ENCODE measurements at places on chromosomes 11 and 22.

DNA sequence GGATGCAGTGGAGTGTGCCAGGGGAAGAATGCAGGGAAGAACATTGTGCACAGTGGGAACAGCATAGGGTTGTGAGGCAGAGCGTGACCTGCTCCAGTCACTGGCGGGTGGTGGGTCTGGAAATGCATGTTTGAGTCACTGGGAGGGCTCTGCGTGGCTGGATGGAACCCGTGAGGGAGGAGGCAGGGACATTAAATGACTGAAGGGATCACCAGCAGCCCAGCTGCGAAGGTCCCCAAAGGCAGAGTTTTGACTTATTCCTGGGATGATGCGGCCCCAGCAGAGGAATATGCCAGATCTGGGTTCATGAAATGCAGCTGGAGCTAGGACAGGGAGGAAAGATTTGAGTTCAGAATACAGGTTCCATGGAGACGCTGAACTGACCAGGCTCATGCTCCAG lies 104.0 kb upstream of the FGF3 start:
- peaks cover 10% of the 10 kb centered on the region for H3K4me1 ChIP-seq
- DNase-seq: peak; percentile 38
- H3K36me3 ChIP-seq: no peaks in the 10 kb centered on the region

DNA sequence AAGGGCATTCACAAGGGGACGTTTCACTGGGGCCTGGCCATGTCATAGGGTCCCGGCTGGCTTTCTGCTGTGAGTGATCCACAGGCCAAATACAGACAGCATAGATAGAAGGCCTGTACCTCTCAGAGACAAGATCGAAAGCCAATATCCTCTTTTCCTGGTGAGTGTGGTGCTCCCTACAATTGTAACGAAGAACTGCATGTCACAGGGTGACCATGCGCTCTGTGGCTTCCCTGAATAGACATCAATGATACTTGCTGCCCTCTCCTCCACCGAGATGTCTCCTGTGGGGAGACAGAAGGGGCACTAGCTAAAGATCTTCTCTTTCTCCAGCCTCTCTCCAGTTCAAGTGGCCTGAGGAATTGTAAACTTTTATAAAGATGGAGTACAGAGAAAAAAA lies 226.1 kb upstream of the POU2AF2 start:
- no peak overlapping the region for H3K27ac ChIP-seq
- no peak for DNase-seq
- H3K27me3 ChIP-seq: no peaks in the 10 kb centered on the region
- peaks cover 4% of the 10 kb centered on the region for H3K4me1 ChIP-seq

DNA sequence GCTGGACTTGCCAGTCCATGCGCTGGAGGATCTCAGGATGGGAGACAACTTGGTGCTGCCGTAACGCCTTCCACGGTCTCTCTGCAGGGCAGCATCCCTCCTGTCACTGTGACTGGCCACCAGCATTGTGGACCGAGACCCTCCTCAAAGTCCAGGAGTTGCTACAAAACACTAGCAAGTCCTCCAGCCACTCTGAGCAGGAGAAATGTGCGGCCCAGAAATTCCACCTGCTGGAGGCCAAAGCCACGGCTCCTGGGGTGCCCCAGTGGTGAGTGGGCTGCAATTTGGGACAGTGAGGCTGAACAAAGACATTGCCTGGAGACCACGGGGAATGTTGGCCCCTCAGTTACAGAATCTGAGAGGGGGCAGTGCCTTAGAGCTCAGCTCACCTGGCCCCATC lies 6.9 kb upstream of the DSCAML1 start:
- DNase-seq: no peak
- H3K4me3 ChIP-seq: no peak overlapping the region
- peaks cover 12% of the 10 kb centered on the region for H3K27me3 ChIP-seq
- peaks cover 7% of the 10 kb centered on the region for H3K4me1 ChIP-seq

DNA sequence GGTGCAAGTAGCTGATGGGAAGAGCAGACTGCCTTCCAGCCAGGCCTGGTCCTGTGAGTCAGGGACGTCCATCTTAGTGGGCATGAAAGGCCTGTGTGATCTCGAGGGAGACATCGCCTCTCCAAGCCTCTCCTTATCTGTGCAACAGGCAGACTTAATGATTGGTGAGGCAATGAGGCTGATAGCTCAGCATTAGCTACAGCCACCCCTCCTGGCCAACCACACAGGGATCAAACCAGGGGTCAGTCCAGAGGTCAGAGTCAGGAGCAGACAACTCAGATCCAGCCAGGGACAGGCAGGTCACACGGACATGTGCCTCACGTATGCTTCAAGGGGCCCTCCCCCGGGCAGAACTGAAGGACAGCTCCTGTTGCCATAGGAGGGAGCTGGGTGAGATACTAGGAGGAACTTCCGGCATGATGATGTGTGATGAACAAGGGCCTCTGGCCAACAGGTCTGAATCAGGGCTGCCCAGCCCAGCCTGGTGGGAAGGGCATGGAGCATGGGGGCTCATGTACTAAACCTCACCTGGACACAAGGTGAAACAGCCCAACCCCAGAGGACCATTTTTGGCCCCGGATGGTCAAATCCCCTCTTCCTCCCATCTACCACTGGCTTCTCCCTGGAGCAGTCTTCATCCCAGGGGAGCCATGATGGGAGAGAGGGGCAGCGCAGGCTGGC lies 2.8 kb upstream of the APOC3 start:
- H3K27me3 ChIP-seq: no peaks in the 10 kb centered on the region
- no peak overlapping the region for H3K27ac ChIP-seq
- no peaks in the 10 kb centered on the region for H3K4me1 ChIP-seq
- DNase-seq: no peak
- H3K4me3 ChIP-seq: no peak overlapping the region

GRCh38 chr11:123653827-123654565 lies 428 bp downstream of the SCN3B start:
- no peaks in the 10 kb centered on the region for H3K36me3 ChIP-seq
- DNase-seq: no peak
- peak overlapping the region; percentile 67 for H3K4me3 ChIP-seq
- peaks cover 19% of the 10 kb centered on the region for H3K4me1 ChIP-seq
- peak overlapping the region; percentile 54 for H3K27ac ChIP-seq

DNA sequence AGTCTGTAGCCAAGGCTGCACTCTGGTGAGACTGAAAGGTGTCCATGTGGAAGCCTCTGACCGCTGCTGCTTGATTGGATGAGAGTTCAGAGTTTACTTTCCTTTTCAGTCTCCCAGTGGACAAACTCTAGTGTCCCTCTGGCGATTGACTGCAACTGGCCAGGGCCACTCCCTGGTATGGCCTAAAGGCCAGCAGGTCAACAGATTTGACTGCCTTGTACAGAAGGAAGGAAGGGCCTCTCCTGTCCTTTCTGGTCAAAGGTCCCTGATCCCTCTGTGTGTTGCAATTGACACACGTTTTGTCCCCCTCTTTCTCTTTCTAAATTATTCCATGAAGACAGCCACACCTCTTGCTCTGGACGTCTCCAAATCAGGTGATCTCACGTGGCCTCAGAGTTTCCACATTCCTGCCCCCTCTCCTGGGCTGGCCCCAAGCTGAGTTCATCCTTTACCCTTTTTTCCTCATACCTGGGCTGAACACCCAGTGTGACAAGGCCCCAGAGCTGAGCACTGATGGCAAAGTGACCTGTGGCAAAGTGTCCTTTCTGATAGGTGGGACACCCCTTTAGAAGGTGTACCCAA lies 18.7 kb upstream of the FBLN1 start:
- H3K36me3 ChIP-seq: no peaks in the 10 kb centered on the region
- no peaks in the 10 kb centered on the region for H3K4me1 ChIP-seq
- no peak for DNase-seq
- H3K4me3 ChIP-seq: no peak overlapping the region
- no peak overlapping the region for H3K27ac ChIP-seq

- DNase-seq: no peak
- H3K36me3 ChIP-seq: peaks cover 9% of the 10 kb centered on the region
- H3K27me3 ChIP-seq: no peaks in the 10 kb centered on the region
- H3K4me1 ChIP-seq: no peaks in the 10 kb centered on the region
- no peak overlapping the region for H3K4me3 ChIP-seq
- no peak overlapping the region for H3K27ac ChIP-seq
Observed at GRCh38 chr11:17378655-17379054, 9.8 kb downstream of the KCNJ11 start.

- no peaks in the 10 kb centered on the region for H3K27me3 ChIP-seq
- H3K27ac ChIP-seq: peak overlapping the region; percentile 5
- peaks cover 44% of the 10 kb centered on the region for H3K4me1 ChIP-seq
- no peaks in the 10 kb centered on the region for H3K36me3 ChIP-seq
Observed at GRCh38 chr11:19868871-19869270, 156.2 kb downstream of the NAV2 start.

DNA sequence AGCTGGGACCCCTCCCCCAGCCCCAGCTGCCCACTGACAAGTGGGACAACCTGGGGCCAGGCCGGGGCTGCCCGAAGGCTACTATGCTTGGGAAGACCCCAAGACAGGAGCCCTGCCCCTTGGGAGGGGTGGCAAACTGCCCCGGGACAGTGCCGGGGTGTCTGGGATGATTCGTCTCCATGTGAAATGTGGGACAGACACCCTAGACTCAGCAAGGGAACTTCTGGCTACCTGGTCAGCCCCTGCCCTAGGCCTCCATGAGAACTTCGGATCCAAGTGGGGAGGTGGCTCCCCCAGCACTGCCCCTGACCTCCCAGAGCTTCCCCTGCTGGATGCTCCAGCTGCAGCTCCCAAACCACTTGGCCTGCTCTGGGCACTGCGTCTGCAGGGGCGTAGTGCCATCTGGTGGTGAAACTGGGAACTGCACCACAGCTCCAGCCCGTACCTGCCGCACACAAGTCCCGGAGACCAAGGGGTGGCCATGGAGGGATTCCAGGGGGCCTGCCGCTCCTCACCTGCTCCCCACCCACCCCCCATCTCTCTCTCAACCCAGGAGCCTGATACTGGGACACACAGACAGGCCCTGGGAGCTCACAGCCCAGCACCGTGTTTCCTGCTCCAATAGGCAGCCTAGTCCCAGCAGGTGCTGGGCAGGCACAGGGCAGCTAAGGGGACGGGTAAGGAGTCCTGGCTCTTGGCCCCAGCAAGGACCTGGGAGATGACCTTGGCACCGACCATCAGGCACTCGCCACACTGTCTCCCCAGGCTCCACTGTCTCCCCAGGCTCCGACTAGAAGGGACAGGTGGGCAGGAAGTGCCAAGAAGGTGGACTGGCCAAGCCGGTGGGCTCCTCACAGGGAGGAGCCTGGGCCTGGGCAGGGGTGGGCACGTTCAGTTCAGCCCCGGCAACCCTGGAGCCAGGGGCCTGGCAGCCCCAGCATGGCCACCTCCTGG lies 194.1 kb downstream of the IGLL1 start:
- no peak overlapping the region for H3K4me3 ChIP-seq
- no peak overlapping the region for H3K27ac ChIP-seq
- peaks cover 6% of the 10 kb centered on the region for H3K27me3 ChIP-seq
- H3K36me3 ChIP-seq: no peaks in the 10 kb centered on the region
- DNase-seq: peak; percentile 87
- H3K4me1 ChIP-seq: peaks cover 8% of the 10 kb centered on the region

DNA sequence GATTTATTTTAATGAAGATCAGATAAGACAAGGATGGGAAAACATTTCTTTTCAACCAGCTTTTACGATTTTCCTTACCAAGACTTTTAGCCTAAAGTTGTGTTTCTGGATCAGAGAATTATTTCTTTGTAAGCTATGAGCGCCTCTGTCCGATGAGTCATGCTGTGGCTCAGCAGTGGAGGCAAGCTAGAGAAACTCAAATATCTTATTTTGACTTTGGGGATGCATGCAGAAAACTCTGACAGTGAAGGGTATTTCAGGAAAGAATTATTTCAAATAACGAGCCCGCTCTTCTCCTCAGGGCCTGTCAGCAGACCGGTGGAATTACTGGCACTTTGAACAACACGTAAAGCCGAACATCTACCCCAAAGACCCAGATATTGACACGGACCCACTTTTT lies 77.9 kb upstream of the OR5AK2 start:
- no peak for DNase-seq
- peaks cover 17% of the 10 kb centered on the region for H3K4me1 ChIP-seq
- H3K27ac ChIP-seq: no peak overlapping the region
- no peak overlapping the region for H3K4me3 ChIP-seq
- no peaks in the 10 kb centered on the region for H3K27me3 ChIP-seq

DNA sequence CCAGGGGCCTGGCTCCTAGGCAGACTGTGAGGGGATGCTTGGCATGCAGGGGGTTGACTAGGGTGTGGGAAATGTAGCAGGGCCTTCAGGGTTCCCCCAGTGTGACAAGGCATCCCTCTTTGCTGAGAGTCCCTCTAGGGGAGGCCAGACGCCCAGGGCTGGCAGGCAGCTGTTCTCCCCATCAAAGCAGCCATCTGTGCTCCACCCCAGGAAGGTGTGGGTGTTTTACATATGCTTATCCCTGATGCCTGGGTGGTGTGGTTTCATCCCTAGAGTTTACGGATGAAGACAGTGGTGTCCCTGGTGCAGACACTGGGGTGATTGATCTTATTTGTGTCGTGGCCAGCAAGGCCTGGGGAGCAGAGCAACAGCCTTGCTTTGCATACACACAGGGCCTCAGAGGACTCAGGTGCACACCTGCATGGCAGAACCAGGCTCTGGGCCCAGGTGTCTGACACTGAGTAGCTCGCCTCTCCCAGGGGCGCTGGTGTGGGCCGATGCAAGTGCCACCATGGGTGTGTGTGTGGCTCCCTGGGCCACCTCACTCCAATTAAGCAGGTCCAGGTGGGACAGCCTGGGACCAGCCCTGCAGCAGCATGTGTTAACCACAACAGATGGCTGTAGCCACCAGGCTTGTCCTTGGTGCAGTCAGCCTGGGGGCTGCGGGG lies 74.2 kb downstream of the MED15 start:
- H3K4me1 ChIP-seq: peaks cover 46% of the 10 kb centered on the region
- no peaks in the 10 kb centered on the region for H3K27me3 ChIP-seq
- H3K4me3 ChIP-seq: no peak overlapping the region
- peaks cover 86% of the 10 kb centered on the region for H3K36me3 ChIP-seq

- H3K27me3 ChIP-seq: no peaks in the 10 kb centered on the region
- peaks cover 7% of the 10 kb centered on the region for H3K4me1 ChIP-seq
- H3K27ac ChIP-seq: no peak overlapping the region
- peaks cover 18% of the 10 kb centered on the region for H3K36me3 ChIP-seq
- DNase-seq: no peak
Observed at GRCh38 chr11:94184846-94185245, 56.2 kb downstream of the PANX1 start.

- H3K4me3 ChIP-seq: no peak overlapping the region
- H3K36me3 ChIP-seq: no peaks in the 10 kb centered on the region
- no peaks in the 10 kb centered on the region for H3K27me3 ChIP-seq
Observed at GRCh38 chr11:34318111-34319037, 39.4 kb downstream of the ABTB2 start.

- no peak overlapping the region for H3K4me3 ChIP-seq
- no peak overlapping the region for H3K27ac ChIP-seq
- no peaks in the 10 kb centered on the region for H3K4me1 ChIP-seq
Observed at GRCh38 chr22:22243033-22243680, 1.4 kb upstream of the VPREB1 start.

GRCh38 chr11:121105481-121106195 lies 4.6 kb downstream of the TECTA start:
- H3K4me3 ChIP-seq: no peak overlapping the region
- no peaks in the 10 kb centered on the region for H3K27me3 ChIP-seq
- peaks cover 16% of the 10 kb centered on the region for H3K4me1 ChIP-seq
- no peak for DNase-seq
- no peaks in the 10 kb centered on the region for H3K36me3 ChIP-seq

GRCh38 chr11:32213223-32213622 lies 122.3 kb downstream of the RCN1 start:
- no peak overlapping the region for H3K4me3 ChIP-seq
- H3K27ac ChIP-seq: no peak overlapping the region
- DNase-seq: no peak
